GM20000 (cell line): ENCODE measurements at places on chromosomes 5 and 9.

DNA sequence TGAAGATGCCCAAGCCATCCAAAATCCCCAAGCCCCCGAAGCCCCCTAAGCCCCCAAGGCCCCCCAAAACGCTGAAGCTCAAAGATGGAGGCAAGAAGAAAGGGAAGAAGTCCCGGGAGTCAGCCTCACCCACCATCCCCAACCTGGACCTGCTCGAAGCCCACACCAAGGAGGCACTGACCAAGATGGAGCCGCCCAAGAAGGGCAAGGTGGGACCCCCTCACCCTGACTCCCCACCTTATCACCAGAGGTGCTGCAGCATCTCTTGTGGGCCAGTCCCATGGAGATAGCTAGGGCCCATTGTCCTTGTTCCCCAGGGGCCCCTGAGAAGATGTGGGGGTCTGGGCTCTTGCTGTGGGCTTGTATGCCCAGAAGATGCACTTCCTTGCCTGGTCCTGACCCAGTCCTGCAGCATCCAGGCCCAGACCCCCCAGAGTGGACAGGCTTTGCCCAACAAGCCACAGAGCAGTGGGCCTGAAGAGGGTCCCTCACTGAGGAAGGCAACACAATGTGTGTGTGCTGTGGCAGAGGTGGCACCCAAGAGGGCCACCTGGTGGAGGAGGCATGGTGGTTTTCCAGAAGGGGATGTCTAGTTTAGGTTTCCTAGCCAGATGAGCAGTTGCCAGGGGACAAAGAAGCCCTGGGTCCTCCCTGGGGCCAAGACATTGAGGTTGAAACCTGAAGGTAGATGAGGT, 84.1 kb downstream of the PHF2 start:
- no peak for DNase-seq

DNA sequence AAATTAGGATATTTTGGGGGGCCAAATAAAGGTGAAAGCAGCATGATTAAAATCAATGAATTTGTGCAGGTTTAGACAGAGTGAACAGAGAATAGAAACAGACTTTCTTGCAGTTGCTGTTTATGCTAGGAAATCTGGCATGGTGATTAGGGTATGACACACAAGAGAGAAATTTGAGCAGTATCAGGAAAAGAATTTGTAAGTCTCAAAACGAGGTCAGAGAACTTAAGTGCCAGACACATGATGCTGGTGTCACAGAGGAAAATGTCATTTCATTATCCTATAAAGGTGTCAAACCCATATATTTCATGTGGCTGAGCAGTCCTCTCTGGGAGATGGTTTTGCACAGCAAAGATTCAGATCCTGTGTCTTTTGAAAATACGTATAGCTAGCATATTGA, 15.7 kb downstream of the LVRN start:
- no peak for DNase-seq

DNA sequence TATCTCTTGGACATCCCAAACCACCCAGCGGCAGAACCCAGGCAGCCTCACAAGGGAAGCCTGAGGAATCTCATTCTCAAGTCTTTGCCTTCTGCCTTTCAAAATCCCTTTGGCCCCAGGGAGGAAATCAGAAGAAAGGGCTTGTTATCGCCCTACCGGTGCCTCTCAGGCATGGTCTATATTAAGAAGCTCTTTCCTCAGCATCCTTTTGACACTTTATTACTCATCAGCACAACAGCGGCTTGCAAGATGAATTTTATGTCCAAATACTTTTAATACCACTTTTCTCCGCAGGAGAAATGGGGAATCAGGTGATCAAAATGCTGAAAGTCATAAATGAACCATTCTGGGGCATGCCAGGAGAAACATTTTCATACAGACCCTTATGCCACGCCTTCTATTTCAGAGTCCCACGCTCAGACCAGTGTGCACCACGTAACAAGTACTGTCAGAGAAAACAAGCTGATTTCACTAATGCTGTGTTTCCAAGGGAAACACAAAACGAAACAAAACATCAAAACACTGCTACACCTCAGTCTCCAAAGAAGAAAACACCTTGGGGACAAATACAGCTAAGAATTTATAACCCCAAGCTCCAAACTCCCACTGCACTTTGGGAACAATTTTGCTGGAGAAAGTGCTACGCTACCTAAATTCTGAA, 30.0 kb downstream of the RAPGEF1 start:
- DNase-seq = peak; percentile 69

GRCh38 chr9:84258371-84258770, 82.2 kb downstream of the SLC28A3 start:
- DNase-seq = no peak

DNA sequence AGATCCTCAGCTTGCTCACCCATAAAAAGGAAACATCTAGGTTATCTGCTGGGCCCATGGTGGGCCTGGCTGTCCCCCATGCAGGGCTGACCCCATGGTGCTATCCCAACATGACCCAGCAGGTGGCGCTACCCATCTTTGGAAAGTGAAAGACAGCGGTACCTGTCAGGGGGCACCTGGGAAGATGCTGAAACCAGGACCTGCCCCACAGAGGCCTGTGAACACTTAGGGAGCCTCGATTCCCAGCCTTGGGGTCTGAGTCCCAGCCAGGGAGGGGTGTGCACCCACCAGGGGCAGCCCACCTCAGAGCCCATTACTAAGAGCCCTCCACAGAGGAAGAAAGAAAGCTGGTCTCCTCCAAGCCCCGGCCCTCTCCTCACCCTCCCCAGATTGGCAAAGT, 46.6 kb upstream of the IPPK start:
- peak; percentile 89 for DNase-seq

- DNase-seq = peak; percentile 64
Measured at GRCh38 chr9:132384376-132384775, 22.3 kb downstream of the TTF1 start.
